Upper lobe of right lung (tissue), 1 donor: ENCODE measurements at places on chromosomes 4 and X. TPM values are rescaled to one million over a fixed set of nuclear protein-coding genes. Genes with fewer than 3 reads are reported as not detected.

SPATA18 gene
- total RNA-seq: 17.3 TPM

EFHC2 gene
- total RNA-seq: 0.17 TPM

CSAG1 gene
- not detected for total RNA-seq

ACSL1 gene
- total RNA-seq: 287 TPM

RADX gene
- total RNA-seq: 2.4 TPM

TLR6 gene
- total RNA-seq: 9.6 TPM

GAGE13 gene
- not detected for total RNA-seq

FRMPD3 gene
- total RNA-seq: 0.17 TPM

GPRASP2 gene
- 8.0 TPM for total RNA-seq

PUDP gene
- 17.5 TPM for total RNA-seq

C4orf36 gene
- total RNA-seq: 2.3 TPM

MAML3 gene
- total RNA-seq: 13.1 TPM

ADH7 gene
- not detected for total RNA-seq

RASSF6 gene
- 3.1 TPM for total RNA-seq

ASB12 gene
- total RNA-seq: 0.32 TPM

TRIM60 gene
- not detected for total RNA-seq

ARMCX4 gene
- total RNA-seq: 13.1 TPM

KCND1 gene
- total RNA-seq: 1.2 TPM

PCDH10 gene
- total RNA-seq: 0.41 TPM

PRSS12 gene
- total RNA-seq: 5.4 TPM

HPGDS gene
- total RNA-seq: 15.8 TPM

GPAT3 gene
- 8.3 TPM for total RNA-seq

SLC16A2 gene
- 8.1 TPM for total RNA-seq

SERPINA7 gene
- not detected for total RNA-seq

PAGE5 gene
- total RNA-seq: not detected
